Heart left ventricle (tissue), 16 donors: ENCODE measurements at places on chromosomes 7 and 10. TPM values are rescaled to one million over a fixed set of nuclear protein-coding genes. Genes with fewer than 3 reads are reported as not detected.

- no peak for DNase-seq
These were observed 436.7 kb downstream of the IPMK start for GRCh38 chr10:57830877-57831560.

GRCh38 chr7:151011097-151011409, 13.2 kb downstream of the ATG9B start:
- no peak for DNase-seq

GRCh38 chr10:105112862-105113261, 471.8 kb downstream of the SORCS3 start:
- DNase-seq = no peak

SYT15 gene
- 4.0 TPM for total RNA-seq

- no peak for DNase-seq
These were observed 75.7 kb downstream of the VIPR2 start for GRCh38 chr7:159068893-159069448.

NPC1L1 gene
- total RNA-seq = not detected
